ENCODE measurements at places on chromosomes 7 and 10.

DNA sequence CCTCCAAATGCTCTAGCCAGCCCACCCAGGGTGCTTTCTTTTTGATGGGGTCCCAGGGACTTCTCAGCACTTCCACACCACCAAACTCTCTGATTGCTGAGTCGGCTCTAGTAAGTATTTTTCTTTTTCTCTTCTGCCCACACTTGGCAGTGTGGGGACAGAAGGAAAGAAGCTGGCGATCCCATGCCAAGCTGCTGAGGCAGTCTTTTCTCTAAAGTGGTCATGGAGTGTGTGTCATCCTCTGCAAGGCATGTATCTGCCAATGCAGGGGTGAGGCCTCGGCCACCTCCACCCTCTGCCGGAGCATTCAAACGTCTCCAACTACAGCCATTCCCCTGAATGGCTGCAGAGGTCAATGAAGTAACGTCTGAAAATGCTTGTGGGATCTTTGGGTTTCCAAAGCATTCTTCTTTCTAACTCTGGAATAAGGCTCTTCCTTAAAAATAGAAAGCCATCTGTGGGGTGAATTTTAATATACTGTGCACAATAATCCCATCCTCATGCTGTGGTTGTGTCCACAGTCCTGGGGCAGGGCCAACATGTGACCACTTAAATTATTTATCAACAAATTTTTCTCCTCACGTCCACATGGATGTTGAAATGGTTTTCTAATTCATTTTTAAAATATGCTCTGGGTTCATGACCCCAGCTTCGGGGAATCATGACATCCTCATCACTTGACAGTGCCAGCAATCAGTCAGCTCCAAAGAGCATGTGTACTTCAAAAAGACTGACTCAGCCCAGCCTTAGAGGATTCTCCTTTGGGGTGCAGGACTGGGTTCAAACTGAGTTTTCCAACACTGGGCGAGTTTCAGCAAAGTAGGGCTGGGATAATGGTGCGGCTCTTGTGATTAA, 171.3 kb upstream of the ITGB1 start:
- no peak for DNase-seq

DNA sequence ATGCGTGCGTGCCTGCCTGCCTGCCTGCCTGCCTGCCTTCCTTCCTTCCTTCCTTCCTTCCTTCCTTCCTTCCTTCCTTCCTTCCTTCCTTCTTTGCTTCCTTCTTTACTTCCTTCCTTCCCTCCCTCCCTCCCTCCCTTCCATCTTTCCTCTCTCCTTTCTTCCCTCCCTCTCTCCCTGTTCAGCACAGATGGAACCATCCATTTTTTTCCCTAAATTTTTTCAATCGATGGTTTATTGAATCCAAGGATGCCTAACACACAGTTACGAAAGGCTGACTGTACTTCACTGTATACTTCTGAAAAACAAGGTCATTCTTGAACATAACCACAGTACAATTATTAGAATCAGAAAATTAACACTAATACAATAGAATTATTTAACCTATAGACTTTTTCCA, 53.8 kb downstream of the ABCA13 start:
- no peak for DNase-seq

GRCh38 chr7:69873512-69873911, 275.2 kb downstream of the AUTS2 start:
- no peak for DNase-seq

- DNase-seq: no peak
Observed at GRCh38 chr10:93849593-93849992, 44.2 kb upstream of the SLC35G1 start.

DNA sequence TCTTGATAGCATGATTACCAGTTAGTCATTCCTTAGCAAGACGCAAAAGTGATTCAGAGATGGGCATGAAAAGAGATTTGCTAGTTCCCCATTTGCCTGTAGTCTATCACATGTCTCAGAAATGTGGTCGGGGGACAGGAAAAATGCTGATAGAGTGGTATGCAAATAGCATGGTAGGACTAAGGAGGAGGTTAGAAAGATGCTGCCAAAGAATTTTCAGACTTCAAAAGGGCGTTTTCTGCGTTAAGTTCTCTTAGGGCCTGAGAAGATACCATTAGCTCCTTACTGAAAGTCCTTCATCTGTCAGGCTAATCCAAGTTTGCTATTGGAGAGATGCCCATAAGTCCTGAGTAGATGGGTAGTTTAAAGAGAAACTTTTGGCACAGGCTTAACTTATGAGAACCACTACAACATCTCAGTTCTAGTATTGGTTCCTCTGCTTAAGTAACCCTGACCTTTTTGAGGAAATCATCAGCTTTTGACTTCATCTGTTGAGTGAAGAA, 2.7 kb downstream of the CALD1 start:
- no peak for DNase-seq

DNA sequence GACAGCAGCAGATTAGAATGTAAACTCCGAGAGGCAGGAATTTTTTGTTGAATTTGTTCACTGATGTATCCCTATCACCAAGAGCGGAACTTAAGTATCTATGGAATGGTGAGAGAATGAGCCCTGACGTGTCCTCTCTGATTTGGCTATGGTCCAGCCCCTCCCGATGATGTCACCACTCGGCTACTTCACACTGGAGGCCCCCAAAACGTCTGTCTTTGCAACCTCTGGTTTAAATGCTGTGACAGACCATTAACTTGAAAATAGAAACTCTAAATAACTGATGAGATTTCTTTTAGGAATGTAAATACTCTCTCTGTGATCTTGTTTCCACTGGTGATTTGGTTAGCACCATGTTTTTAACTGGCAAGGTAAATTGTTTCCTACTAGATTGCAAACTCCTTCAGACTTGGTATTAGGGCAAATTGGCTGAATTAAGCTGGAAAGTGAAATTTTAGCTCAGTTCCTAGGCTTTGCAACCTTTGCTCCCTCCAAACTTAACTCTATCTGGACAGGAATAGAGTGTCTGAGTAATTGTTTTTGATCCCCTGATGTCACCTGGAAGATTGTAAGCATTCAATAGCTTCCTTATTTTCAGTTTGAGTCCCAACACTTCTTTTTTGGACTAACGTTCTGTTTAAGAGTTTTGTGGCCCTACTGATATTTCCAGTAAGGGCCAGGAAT, 19.1 kb downstream of the SLC16A12 start:
- no peak for DNase-seq

- no peak for DNase-seq
Observed at GRCh38 chr7:47392241-47392759, 189.6 kb downstream of the TNS3 start.

DNA sequence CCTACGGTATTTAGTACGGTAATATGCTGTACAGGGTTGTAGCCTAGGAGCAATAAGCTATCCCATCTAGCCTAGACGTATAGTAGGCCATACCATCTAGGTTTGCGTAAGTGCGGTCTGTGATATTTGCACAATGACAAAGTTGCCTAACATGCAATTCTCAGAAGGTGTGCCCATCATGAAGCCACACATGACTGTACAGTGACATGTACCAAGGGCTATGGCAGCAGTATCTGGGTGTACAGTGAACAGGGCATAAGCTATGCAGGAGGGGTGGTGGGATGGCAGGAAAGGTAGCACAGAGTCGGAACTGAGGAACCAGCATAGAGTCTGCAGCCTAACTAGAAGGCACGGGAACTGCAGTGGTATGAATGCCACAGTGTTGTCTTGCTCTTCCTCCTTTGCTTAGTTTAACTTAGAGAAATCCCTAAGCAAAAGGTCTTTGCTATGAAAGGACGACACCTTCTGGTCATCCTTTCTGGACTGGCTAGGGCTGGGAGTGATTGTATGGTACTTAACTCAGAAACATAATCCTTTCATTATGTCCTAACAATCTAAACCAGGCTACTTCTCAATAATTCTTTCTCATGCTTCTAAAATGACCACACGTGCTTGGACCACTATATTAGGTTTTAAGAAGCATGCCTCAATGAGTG, 93.5 kb downstream of the DYNC1I1 start:
- no peak for DNase-seq

DNA sequence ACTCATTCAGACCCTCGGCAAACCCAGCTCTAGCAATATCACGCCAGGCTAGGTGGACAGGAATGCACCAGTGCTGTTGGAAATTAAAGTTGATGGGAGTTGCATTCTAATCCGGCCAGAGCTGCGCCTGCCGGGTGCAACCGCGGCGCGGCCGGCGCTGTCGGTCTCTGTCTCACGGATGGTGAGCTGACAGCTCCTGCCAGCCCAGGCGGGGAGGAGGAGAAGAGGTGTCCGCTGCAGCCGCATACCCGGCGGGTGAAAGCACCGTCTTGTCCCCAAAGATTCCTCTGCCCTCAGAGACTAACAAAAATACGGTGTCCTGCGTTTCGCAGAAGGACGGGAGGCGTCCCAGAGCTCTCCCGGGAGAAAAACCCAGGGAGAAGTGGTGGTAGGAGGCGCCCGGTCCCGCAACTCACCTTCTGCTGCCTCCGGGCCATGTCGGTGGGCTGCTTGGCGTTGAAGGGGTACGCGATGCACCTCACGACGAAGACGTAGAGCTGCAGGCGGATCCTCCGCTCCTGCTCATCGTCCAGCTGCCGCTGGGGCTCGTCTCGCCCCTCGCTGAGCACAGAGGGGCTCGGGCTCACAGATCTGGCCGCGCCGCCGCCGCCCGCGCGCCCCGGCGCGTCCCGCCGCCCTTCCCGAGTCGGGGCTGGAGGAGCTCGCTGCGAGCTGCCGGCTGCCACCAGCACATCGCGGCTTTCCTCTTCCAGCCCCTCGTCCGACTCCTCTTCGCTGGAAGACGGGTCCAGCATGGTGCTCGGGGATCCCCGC, 490 bp downstream of the CADPS2 start:
- no peak for DNase-seq

DNA sequence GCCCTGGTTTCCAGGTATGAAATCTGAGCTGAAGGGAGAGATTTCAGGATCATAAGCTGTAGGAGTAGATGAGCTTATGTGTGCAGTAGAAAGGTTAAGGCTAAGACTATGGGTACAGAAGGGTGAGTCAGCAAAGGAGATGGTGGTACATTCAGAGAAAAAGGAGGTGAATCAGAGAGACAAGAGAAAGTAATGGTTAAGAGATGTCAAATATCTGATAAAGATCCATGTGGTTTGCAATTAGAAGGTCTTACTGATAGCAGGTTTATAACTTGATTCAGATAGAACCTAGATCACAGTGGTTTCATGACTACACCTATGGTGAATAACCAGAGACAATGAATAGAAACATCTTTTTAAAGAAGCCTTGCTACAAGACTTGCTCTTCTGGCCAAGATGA, 4.5 kb upstream of the NPY start:
- no peak for DNase-seq

- no peak for DNase-seq
Observed at GRCh38 chr10:91238191-91238590, 17.7 kb downstream of the PCGF5 start.

DNA sequence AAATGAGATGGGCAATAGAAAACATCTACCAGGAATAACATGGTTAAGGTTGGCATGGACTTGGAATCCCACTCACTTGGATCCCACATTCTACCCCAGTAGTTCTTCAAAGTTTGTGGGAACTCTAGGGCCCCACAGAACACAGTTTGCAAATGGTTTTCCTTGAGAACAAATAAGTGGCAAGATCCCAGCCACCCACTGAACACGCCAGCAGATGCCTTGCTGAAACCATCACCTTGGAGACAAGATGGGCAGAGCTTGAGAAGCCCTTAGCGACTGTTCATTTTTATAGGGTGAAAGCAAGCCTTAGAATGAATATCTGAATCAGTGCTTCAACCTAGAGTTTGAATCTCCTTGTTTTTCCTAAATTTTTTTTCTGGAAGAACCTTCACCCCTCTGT, 349.1 kb downstream of the RPS24 start:
- no peak for DNase-seq

DNA sequence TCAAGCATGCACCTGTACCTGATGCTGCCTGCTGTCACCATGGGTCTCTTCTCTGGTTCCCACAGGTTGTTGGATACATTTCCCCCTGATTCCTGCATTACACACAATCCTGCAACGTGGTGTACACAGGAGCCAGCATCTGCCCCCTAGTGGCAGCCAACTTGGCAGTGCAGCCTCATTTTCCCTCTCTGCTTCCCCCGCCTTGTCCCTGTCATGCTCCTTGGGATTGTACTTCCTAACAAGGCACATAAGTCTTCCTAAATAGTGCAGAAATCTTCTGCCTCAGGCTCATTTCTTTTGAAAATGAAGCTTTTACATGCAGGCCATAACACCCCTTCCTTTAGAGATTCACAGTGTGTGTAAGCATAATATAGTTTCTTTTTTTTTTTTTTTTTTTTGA, 387.5 kb downstream of the CCSER2 start:
- no peak for DNase-seq

- DNase-seq: no peak
Observed at GRCh38 chr7:151686826-151687225, 167.1 kb upstream of the RHEB start.

GRCh38 chr7:135601182-135601581, 43.5 kb downstream of the NUP205 start:
- DNase-seq: no peak

DNA sequence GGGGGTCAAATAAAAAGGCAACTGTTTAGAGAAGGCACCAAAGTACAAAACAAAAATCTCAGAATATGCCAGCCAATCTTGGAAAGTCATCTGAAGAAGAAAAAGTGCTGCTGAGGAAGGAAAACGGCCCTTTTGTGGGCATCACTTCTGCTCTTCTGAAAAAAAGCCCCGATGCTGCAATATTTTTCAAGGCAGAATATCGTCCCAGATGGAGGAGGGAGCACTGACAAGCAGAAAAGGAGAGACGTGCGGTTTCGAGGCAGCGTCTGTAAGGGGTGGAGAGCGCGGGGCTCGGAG, 959 bp upstream of the ATRNL1 start:
- DNase-seq: no peak

DNA sequence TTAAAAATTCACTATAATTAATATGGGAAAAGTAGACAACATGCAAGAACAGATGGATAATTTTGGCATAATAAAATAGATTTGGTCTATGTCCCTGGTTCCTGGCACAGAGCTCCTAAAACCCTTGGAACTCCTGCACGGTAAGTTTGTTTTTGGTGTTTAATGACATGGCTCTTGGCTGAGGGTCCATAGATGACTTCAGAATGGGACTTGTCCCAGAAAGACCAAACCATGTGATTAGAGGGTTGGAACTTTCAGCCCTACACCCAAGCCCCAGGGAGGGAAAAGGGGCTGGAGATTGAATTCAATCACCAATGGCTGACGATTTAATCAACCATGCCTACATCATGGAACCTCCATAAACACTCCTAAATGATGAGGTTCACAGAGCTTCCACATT, 12.6 kb upstream of the GSDME start:
- DNase-seq: no peak

DNA sequence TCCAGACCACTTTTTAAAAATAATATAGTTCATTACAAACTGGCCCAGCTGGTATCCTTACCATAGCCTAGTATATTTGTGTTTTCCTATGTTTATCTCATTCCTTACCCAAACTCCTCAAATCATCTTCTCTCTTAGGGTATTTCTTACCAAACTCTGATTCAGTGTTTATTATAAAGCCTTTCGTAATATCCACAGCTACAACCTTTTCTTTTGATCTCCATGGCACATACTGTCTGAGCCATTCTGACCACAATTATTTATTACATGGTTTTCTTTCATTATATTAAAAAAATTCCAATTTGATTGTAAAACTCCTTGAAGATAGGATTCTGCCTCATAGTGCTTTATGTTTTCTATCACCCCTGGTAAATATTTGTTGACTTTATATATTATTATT, 94.2 kb downstream of the LRMDA start:
- DNase-seq: no peak

- DNase-seq: no peak
Observed at GRCh38 chr10:102581981-102582580, 62.2 kb upstream of the TRIM8 start.

- DNase-seq: no peak
Observed at GRCh38 chr7:45581271-45581780, 7.2 kb downstream of the ADCY1 start.

- peak; percentile 65 for DNase-seq
Observed at GRCh38 chr10:100346765-100347567, at the start of gene SCD. TSS of gene SCD (plus strand) at chr10:100347233. CDS start at chr10:100347505, 272 bp downstream.
